NCI-H774 (cell line): ENCODE measurements at places on chromosomes 12 and 14.

- DNase-seq = no peak
Observed at GRCh38 chr12:65276916-65277530, 1.5 kb upstream of the MSRB3 start.

DNA sequence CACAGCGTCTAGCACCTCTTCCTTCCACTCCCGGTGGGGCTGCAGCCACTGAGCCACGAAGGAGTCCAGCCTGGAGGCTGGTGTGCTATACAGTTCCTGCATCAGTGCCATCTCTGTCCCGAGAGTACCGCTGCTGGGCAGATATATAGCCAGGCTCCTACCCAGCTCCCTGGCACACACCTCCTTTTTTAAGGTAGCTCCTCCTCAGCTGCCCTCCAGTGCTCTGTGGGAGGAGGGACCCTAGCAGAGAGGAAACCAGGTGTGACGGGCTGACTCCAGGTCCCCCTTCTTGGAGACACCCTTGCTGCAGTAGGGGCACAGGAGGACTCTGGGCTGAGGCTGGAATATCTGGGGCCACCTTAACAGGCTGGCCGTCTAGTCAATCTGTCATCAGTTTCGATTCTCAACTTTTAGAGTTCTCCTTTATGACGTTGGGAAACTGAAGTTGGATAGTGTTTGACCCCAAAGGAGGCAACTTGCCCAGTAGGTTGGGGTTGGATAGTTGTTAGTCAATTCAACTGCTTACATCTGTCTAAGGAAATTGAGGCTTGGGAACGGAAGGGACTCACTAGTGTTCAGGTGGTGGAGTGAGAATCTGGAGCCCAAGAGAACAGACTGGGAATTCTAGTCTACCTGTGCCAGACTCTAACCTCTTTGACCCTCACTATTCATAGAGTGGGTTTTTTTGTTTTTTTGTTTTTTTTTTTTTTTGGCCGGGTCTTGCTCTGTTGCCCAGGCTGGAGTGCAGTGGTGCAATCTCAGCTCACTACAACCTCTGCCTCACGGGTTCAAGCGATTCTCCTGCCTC, at the start of gene OASL:
Gene OASL, minus strand, starts transcription at position 386 of the 808 bp plus-strand sequence. Its CDS starts 275 bp downstream, at position 111.
- DNase-seq = no peak

- DNase-seq = peak; percentile 34
Observed at GRCh38 chr12:101891462-101891971, 14.1 kb downstream of the DRAM1 start.

- no peak for DNase-seq
Observed at GRCh38 chr12:810671-811415, 58.5 kb downstream of the WNK1 start.

DNA sequence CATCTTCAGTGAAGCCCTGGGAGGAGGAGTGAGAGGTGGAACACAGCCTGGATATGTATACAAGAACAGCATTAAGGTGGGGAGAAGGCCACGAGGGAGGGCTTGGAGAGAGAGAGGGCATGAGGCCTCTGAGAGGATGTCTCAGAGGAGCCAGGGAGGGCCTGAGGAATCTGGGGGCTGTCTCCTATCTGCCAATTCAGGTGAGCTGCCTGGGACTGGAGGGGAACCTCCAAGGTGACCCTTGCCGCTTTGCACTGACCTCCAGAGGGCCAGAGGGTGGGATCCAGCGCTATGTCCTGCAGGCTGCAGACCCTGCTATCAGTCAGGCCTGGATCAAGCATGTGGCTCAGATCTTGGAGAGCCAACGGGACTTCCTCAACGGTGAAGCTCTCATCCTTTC, 4.4 kb downstream of the ARHGEF25 start:
- DNase-seq = no peak

DNA sequence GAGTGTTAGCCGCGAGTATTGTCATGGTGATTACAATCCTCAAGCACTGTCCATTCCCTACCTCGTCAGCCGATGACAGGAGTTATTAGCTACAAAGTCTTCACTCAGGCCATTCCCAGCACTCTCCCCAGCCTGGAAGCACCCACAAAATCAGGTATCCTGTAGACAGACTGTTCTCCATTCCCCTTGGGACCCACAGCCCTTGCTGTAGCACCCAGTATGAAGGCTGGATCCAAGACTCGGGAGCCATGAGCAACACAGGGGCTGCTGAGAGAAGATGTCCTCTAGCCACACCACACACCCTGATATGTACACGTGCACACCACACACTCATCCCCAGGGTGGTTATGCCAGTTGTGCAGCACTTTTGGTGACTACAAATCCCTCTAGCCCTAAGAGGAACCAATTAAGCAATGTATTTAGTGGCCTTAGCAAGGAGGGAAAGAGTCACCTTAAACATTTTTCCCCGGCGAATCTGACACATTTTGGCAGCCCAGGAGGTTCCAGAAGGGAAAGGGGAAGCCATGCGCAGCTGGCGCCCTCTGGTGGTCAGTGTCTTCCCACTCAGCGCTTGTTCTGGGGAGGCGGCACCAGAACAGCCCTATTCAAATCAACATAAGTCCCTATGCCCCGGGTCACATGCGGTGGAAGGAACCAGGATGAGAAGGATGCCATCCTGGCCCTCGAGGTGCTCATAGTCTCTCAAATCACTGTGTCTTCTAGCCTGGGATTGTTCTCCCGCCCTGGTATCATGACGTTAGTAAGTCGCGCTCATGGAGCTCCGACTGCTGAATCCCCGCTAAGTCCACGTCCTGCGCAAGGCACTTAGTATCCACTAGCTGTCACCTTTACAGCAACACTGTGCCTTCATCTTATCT, 96.9 kb downstream of the GCH1 start:
- DNase-seq = no peak

- no peak for DNase-seq
Observed at GRCh38 chr14:98682033-98682432, 590.0 kb downstream of the BCL11B start.

DNA sequence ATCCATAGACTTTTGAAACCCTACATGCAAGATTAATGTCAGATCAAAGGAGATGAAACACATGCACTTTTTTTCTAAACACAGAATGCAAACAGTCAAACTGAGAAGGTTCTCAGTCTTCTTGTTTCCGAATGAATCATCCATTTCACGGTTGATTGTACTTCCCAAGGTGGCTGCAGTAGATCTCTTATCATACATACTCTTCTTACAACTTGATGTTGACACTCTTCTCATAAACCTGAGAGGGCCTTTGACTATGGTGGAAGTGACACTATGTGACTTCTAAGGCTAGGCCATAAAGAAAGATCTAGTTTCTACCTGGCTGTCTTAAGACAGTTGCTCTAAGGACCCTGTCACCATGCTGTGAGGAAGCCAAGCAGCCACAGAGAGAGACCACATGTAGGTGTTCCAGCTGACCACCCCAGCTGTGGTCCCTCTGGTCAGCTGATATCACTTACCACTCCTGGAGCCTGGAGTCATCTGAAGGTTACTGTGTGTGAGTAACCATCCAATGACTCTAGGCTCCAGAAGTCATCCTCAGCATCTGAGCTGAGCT, 67.2 kb upstream of the HMGA2 start:
- DNase-seq = no peak

GRCh38 chr12:56119361-56119796, 1.3 kb downstream of the ZC3H10 start:
- DNase-seq = peak; percentile 81

- no peak for DNase-seq
Observed at GRCh38 chr14:88411039-88411438, 25.6 kb downstream of the SPATA7 start.

- no peak for DNase-seq
Observed at GRCh38 chr12:126570566-126570965, 1505.3 kb downstream of the AACS start.

- DNase-seq = no peak
Observed at GRCh38 chr12:82896277-82896676, 209.6 kb downstream of the TMTC2 start.

- DNase-seq = no peak
Observed at GRCh38 chr12:15306605-15307004, 15.7 kb upstream of the PTPRO start.

DNA sequence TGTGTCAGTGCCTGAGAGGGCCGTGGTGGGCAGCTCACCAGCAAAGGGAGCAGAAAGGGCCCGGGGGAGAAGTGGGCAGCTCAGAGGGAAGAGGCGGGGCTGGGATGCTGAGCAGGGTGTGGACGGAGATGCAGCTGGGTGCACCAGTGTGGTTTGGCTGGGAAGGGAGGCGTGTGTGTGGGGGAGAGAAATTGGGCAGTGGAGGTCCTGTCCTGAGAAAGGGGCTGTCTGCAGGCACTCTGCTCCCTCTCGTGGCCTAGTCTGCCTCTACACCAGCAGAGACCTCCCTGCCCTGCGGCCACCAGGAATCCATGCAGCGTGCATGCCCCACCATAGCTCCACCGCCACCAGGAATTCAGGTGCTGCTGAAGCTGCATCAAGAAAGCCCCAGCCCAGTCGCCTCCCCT, 6.4 kb downstream of the TMEM121 start:
- DNase-seq = no peak

- DNase-seq = no peak
Observed at GRCh38 chr14:76235628-76236027, 83.9 kb downstream of the GPATCH2L start.

- no peak for DNase-seq
Observed at GRCh38 chr14:66563731-66564130, 55.8 kb downstream of the GPHN start.
